ENCODE measurements at places on chromosomes 2 and 18.

DNA sequence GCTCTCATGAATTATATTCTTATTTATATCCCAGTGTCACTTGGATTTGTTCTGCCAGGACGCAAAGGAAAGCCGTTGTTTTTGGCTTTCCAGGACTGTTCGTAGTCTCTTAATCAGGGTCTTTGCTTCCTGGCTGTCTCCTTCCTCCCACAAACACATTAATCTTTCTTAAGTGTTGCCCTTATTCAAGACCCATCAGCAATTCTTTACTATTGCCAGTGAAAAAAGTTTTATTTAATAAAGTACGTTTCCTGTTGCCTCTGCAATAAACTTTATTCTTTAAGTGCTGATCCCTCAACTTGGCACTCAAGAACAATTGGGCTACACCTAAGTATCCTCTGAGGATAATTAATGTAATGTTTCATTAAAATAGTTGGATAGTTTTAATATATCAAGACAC is 68.3 kb upstream of the CYP20A1 start:
- peaks cover 36% of the 10 kb centered on the region for H3K36me3 ChIP-seq
- no peaks in the 10 kb centered on the region for H3K4me1 ChIP-seq
- no peak overlapping the region for H3K27ac ChIP-seq
- DNase-seq, result no peak

DNA sequence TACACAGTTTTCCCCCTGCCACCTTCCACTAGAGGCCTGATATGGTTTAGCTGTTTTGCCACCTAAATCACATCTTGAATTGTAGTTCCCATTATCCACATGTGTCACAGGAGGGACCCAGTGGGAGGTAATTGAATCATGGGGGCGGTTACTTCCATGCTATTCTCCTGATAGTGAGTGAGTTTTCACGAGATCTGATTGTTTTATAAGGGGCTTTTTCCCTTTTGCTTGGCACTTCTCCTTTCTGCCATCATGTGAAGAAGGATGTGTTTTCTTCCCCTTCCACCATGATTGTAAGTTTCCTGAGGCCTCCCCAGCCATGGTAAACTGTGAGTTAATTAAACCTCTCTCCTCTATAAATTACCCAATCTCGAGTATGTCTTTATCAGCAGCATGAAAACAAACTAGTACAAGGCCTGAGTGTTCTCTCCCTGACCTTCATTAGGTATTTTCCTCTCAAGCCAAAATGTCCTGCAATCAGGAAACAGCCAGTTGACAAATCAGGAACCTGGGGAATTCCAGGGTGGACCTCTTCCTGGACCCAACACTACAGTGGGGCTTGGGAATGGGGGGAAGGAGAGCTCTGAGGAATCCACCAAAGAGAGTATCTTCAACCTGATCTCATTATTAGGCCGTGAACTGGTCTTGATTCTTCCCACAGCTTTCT is 129.9 kb downstream of the TXNL1 start:
- H3K27me3 ChIP-seq, result no peaks in the 10 kb centered on the region
- H3K4me1 ChIP-seq, result no peaks in the 10 kb centered on the region

GRCh38 chr18:76484749-76485387 is 10.2 kb downstream of the ZNF516 start:
- peaks cover 29% of the 10 kb centered on the region for H3K4me1 ChIP-seq
- peaks cover 7% of the 10 kb centered on the region for H3K36me3 ChIP-seq
- no peak for DNase-seq
- H3K4me3 ChIP-seq, result no peak overlapping the region

DNA sequence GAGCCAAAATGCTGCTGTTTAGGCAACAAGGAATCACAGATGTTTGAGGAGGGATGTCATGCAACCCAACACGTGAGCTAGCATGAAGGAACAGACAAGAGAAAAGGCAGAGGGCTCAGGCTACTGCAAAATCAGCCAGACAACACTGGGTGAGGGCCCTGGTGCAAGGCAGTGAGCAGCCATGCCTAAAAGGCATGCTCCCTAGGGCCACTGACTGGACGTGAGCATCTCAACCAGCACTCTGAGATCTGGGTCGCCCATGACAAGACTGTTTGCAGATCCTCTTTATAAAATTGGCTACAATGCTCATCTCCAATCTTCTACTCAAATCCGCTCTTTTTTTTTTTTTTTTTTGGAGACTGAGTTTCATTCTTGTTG is 49.1 kb downstream of the KIAA2012 start:
- no peaks in the 10 kb centered on the region for H3K4me1 ChIP-seq
- no peaks in the 10 kb centered on the region for H3K27me3 ChIP-seq
- H3K4me3 ChIP-seq, result no peak overlapping the region
- no peaks in the 10 kb centered on the region for H3K36me3 ChIP-seq

GRCh38 chr2:100819370-100820272 is at the start of gene NPAS2:
Gene NPAS2, plus strand, starts transcription at chr2:100820139. Its CDS starts 84,616 bp downstream, at chr2:100904755.
- no peak for DNase-seq
- peaks cover 3% of the 10 kb centered on the region for H3K27me3 ChIP-seq
- peak within 1 kb of the TSS; percentile 81 for H3K27ac ChIP-seq

DNA sequence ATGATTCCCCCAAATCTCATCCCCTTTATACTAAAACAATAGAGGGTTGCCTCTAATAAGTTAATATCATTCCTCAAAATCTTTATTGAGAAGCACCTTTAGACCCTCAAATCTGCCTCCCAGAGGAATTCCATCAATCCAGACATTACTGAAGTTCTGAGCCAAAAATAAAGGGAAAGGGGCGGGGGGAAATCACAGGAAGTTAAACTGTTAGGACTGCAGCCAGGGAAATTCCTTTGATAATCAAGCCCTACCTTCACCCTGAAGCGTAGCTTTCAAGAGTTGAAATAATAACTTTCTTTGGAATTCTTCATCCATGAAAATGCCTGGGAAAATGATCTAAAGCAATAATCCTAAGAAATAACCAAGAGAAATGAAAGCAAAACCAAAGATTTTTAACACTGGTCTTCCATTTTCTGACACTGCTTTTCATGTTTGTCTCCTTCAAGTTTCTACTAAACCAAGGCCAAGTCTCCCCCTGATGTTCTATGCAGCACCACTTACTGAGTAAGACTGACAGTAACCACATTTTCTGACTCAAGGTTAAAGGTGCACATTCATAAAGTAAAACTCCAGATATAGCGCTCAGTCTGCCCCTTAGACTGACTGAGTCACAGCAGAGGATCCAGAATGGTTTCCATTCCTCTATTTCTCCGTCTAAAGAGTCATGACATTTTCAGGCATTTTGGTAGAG is 78.2 kb downstream of the TCF4 start:
- peak overlapping the region; percentile 70 for H3K27ac ChIP-seq
- no peak for DNase-seq
- H3K4me3 ChIP-seq, result peak overlapping the region; percentile 20
- peaks cover 7% of the 10 kb centered on the region for H3K4me1 ChIP-seq

DNA sequence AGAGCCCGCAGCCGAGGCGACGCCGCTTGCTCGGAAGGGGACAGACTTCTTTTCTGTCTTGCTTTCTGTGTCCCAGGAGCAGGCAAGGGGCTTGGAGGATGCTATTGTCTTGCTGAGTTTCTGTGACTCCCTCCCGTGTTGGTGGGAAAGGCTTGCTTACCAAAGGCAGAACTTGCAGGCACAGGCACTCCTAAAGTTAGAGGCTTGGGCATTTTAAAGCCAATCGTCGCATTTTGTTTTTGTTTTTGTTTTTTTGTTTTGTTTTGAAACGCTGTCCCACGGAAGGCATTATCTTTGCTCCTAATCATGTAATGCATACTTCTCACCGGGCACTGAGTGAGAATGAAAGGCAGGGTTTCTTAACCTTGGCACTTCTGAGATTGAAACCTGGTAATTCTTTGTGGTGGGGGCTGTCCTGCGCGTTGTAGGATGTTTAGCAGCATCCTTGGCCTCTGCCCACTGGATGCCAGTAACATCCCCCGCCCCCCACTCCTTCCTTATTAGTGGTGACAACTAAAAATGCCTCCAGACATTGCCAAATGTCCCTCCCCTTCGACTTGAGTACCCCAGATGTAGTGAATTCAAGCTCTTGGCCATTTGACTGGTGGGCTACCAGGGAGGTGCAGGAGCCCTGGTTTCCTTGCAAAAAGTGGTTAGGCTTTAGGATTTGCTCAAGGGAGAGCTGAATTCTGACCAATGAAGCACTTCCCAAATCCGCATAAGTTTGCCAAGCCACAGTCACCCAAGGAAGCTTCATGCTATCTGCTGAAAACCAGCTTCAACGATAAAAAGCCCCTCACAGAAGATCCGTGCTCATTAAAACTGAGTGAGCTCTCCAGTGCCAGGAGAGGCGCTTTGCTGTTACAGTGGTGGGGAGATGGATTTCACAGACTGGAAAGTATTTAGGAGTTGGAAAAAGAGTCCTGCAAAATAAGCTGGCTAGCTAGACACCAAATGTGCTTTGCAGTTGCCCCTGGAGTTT is 1.2 kb downstream of the ANTXR1 start:
- no peak for DNase-seq
- peak overlapping the region; percentile 71 for H3K4me3 ChIP-seq
- H3K27me3 ChIP-seq, result no peaks in the 10 kb centered on the region
- peak overlapping the region; percentile 79 for H3K27ac ChIP-seq

DNA sequence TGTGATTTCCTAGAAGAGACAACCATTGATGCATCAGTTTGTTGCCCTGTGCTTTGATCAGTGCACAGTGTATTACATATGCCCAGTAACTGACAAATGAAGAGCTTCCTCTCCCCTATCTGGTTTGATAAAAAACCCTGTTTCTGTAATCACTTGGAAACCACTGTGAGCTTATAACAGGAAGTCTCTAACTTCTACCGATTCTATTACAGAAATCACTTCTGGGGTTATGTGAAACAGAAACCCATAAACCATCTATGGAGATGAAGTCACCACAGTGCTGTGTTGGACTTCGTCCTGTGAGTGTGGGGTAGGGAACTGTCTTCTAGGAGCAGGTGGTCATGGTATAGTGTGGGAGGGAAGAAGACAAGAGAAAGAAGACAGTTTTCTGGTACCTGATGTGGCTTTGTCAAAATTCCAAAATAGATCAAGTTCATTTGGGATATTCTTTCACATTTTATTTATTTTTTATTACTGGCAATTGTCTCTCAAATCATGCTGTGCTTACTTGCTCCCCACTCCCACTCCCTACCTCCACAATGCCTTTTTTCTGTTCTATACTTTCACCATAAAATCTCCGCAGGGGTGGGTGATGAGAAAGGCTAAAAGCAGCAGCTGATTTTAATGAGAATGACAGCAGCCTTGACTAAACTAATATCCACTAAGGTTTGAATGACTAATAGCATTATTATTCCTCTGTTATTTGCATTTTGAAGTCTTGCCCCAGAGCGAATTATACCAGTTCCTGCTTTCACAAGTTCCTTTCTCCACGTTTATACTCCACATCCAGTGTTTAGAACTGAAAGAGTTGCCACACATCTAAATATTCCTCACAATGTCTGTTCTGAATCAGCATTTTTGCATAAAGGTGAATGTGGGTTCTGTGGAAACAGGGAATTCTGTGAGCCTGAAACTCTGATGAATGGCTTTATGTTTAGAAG is 41.7 kb upstream of the RND3 start:
- no peaks in the 10 kb centered on the region for H3K27me3 ChIP-seq
- H3K36me3 ChIP-seq, result no peaks in the 10 kb centered on the region
- no peak overlapping the region for H3K4me3 ChIP-seq

DNA sequence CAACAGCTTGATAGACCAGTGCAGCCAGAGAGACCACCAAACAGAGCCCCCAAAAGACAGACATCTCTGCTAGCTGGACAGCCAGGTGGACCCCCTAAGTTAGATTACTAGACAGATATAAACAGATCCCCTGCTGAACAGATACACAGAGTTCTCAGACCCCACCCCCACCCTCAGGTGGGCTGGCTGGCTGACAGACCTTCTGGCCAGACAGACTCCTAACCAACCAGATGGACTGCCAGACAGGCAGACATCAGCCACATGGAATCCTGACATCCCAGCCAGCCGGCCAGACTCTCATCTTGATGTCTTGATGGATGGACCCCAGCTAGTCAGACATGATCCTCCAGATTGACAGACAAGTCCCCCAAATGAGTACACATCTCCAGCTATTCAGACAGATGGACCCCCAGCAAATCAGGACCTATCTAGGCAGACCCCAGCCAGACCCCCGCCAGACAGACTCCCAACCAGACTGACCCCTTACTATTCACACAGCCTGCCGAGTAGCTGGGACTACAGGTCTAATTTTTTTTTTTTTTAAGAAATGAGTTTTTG is 18.0 kb downstream of the PTPN18 start:
- no peak for DNase-seq
- no peaks in the 10 kb centered on the region for H3K36me3 ChIP-seq
- no peaks in the 10 kb centered on the region for H3K27me3 ChIP-seq
- peaks cover 24% of the 10 kb centered on the region for H3K4me1 ChIP-seq
- peak overlapping the region; percentile 68 for H3K4me3 ChIP-seq

DNA sequence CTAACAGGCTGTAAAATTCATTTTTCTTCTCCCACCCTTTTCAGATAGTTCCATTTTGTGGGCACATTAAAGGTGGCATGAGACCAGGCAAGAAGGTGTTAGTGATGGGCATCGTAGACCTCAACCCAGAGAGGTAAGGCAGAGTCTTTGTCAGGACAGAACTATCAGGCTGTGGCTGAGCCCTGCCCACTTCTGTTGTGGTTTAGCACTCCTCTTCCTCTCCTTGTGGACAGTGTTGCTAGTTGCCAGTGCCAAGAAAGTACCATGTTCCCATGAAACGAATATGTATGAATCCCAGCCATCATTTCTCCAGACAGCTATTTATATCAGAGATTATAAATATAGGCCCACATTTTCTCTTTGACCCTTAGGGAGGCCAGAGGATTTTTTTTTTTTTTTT is 1.6 kb downstream of the LGALSL start:
- H3K4me3 ChIP-seq, result peak overlapping the region; percentile 84
- peaks cover 36% of the 10 kb centered on the region for H3K4me1 ChIP-seq
- DNase-seq, result no peak
- no peaks in the 10 kb centered on the region for H3K27me3 ChIP-seq

DNA sequence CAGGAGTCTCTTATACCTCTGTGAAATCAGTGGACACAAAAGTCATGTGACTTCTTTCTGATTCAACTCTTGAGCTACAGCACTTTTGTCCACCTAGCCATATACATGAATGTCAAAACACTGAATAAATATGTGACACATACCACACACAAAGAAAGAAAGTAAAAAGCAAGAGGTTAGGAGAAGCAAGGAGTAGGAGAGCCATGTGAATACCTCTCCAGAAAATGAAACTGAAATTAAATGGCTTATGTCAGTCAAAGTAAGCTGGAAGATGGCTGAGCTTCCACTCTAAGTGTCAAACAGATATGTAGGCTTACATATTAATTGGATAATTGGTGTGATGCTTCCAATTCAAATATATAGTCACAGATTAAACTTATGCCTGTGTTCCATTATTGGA is 1050.5 kb downstream of the BCL11A start:
- H3K4me1 ChIP-seq, result no peaks in the 10 kb centered on the region
- no peak overlapping the region for H3K4me3 ChIP-seq
- H3K27me3 ChIP-seq, result no peaks in the 10 kb centered on the region
- no peak overlapping the region for H3K27ac ChIP-seq
- DNase-seq, result no peak

All from suprapubic skin (tissue), 4 donors.